ENCODE measurements at places on chromosomes 7 and 10.

GRCh38 chr7:107318523-107319160, 149.8 kb downstream of the HBP1 start:
- DNase-seq, result no peak

DNA sequence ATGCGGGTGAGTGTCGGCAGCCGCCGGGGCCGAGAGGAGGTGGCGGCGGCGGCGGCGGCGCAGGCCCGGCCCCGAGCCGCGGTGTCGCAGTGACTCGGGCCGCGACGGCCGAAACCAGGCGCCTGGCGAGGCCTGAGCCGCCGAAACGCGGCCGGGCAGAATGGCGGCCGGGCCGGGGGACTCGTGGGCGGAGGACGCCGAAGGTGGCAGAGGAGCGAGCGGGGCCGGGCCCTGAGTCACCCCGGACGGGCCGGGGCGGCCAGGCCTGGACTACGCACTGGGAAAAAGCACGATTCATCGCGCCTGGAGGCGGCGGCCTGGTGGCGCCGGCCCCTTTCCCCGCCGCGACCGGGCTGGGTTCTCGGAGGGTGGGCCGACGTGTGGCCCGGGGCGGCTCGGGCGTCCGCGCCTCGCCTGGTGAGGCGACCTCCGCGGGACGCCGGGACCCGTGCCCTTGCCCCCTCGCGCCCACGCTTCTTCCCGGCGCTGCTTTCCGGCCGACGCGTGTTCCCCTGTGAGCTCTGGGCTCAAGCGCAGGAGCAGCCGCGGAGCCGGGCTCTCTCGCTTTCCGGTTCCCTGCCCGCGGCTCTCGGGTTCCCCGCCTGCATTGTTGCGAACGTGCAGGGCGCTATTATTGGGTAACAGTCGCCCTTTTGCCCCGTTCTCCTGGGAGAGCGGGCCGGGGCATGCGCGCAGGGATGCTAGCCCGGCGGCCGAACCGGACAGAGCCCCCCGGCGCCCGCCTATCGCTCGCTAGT, 500 bp downstream of the CUL1 start:
- DNase-seq, result no peak

GRCh38 chr10:5587151-5588079, 62.7 kb downstream of the CALML3 start:
- DNase-seq, result no peak

DNA sequence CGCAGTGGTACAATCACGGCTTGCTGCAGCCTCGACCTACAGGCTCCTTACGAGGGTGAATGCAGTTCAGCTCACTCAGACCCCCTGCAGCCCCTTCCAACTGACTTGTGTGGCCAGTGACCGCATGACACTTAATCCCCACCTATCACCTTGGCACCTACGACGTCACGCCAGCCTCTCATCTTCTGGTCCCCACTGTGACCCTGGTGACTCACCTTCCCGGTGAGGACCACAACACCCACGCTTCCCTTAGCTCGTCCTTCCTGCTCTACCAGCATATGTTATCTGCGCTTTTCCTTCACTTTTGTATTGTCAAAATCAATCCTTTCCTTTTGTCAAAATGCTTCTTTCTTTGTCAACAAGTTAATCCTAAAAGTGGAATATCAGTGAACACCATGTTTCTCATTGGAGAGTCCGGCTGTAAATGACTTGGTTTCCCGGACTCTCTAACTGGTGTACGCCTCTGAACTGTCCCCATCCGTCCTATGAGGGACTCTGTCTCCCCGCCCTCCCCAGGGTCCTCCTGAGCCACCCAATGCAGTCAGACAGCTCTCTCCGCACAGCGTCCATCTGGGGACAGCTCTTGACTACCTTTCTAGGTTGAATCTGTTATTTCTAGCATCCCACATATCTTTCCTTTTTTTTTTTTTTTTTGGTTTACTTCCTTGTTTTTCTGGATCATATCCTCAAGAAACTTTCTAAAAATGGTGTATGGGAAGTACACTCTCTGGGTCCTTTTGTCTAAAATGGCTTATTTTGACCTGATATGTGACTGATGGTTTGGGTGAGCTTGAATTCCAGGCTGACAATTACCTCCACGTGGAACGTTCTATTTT, 37.3 kb downstream of the CFAP46 start:
- no peak for DNase-seq

DNA sequence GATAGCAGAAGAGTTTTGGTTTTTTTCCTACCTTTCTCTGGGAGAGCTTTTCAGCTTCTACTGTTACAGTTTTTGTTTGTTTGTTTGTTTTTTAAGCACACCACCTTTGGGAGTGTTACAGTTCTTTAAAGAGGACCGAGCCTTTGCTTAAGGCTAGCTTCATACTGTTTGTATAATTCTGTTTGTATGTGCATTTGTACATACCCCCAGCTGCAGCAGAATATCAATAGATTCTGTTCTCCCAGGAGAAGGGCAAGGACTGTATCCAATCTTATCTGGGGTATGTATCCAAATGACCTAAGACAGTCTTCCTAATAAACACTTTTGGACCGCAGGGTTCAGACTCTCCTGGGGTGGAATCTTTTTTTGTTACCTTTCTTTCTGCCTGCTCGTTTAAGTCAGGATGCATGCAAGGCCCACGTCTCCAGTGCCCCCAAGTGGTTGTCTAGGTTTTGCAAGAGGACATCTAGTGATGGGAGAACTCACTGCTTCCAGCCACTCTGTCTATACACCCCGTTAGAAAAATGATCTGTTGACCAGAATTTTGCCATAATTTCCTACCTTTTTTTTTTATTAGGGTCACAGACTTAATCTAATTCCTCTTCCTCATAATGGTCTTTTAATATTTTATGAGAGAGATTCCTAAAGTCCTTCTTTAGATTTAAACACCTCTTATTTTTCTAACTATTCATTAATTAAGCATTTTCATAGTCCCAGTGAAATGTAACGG, 23.9 kb downstream of the NRF1 start:
- peak; percentile 42 for DNase-seq

DNA sequence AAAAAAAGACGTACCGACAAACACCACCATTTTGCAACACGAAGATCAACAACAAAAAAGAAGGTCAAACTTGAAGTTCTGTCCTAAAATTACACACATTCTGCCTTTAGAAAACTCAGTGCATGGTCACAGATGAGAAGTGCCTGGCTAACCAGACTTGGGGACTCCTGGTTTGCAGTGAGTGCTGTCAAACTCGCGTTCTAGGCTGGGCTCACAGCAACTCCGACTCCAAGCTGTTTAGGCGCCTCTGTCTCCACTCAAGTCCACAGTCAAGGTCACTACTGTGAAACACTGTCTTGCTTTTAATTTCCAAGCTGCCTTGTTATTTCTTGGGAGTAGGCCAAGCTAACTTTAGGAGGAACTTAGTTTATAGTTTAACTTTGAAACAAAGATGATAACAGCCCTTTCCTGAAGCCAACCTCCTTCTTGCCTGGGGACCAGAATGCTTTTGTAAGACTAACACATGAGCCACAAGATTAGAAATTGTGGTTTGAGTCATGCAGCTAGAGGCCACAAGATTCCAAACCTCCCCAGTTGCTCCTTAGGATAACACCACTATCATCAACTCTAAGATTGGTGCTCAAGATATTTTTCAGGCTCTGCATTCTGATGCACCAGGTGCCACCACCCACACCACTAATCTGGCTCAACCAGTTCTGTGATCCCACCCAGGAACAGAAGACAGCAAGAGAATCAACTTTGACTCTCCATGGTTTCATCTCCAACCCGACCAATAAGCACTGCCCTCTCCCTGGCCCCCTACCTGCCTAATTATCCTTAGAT, 1.1 kb upstream of the DNAAF5 start:
- no peak for DNase-seq

DNA sequence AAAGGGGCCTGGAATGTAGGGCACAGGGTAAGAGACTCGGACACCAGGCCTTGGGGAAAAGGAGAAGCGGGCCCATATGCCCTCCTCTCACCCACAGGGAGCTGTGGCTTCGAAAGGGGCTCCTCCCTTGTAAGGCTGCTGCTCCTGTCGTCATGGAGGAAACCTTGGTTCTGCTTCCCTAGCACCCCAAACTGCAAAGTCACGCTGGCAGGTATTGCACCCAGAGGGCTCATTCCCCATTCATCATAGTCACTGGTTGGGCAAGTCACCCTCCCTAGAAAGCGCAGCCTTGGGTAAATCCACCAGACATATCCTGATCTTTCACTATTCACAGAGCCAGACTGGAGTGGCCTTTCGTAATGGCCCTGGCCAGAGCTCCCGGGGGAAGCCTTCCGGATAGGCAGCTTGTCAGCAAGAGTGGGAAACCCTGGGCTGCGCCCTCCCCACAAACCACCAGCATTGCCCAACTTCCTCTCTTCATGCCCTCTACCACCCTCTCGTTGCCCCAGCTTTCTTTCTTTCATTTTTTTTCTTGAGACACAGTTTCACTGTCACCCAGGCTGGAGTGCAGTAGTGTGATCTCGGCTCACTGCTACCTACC, 121.0 kb downstream of the HIP1 start:
- no peak for DNase-seq
